NCI-H82 (cell line): ENCODE measurements at places on chromosomes 1 and 21.
A peak's percentile ranks its signal among the peaks of the same experiment; 100 is the strongest.

DNA sequence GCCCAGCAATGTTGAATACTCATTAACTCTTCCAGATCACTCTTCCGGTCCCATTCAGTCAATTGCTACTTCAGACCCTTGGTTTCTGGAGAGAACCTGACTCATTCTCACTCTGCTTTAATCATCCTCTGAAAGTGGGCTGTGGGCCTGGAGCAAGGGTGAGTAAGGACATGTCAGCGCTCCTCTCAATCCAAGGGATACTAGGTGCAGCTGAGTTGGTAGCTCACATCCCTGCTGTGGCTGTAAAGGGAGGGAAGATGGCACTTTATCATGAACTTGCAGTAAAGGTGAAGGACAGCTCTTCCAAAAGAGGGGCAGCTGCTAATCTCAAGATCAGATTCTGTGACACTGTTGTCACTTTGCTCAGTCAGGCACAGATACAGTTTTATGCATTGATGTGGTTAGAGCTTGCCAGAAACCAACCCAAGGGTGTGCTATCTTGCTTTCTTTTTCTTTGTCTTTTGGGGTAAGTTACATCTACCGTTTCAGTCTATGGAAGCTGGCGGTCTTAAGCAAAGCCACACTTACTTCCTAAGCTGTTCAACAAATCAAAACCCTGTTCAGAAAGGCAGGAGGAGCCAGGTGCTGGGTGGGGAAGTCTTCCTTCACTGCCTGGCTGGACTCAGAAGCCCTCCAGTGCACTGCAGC lies 26.5 kb upstream of the NTPCR start:
- no peak for DNase-seq

DNA sequence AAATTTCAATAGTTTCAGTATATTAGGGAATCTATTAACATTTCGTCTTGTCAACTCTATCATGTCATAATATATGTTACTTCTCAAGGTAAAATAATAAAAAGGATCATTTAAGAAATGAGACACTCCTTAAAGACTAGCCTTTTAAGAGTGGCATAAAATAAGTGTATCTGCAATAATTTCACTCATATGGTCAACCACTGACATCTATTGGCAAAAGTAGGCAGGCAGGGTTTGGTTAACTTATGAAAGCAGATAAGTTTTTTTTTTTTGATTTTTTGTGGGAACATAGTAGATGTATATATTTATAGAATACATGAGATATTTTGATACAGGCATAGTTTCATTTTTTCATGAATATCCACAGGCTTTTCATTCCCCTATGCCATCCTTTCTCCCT lies 5.5 kb upstream of the RGS21 start:
- peak; percentile 10 for DNase-seq

DNA sequence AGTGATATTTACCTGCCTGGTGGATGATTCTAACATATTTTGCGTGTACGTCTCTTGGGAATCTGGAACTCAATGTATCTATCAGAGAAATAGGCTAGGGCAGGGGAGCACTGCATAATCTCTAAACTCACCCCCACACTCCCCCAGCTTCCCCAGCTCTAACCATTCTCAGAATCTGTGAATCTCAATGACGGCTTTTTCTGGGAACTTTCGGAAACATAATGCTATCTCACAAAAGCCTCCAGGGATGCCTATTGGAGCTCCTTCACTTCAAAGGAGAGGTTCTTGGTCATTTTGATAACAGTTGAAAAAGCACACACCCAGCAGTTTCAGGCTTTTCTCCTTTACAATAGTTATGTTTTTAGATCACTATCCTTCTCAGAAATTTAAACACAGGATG lies 113.8 kb upstream of the MAGI3 start:
- DNase-seq, result no peak

DNA sequence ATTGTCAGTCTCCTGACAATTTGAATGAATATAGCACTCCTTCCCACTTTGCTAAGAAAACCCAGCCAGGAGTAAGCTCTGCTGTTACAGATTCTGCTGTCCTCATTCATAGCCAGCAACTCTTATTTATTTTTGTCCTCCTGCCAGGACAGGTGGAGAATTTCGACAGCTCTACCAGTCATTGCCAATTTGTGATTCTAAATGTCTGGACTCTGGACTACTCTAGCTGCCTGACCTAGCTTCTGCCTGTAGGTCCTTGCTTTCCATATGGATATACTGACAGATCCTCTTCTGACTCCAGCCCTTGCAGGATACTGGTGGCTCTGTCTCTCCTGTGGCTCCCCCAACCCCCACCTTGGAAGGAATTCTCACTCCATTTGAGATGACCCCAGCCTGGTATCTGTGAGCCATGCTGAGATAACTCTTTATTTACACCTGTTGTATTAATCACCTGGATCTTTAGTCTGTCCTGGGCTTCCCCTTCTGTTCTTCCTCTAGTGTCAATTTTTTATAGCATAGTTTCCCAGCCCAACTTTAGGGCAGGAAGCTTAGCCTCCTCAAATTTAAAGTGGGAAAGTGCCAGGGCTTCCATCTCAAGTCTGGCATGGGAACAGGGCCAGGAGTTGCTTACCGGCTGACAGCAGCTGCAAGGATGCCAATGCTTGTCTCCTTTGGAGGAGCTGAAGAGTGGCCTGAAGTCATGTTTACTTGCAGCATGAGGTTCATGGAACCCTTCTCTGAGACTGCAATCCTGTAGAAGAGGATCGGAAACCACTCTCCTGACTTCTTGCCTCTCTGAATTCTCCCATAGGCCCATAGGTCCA lies 6.7 kb downstream of the PM20D1 start:
- no peak for DNase-seq

DNA sequence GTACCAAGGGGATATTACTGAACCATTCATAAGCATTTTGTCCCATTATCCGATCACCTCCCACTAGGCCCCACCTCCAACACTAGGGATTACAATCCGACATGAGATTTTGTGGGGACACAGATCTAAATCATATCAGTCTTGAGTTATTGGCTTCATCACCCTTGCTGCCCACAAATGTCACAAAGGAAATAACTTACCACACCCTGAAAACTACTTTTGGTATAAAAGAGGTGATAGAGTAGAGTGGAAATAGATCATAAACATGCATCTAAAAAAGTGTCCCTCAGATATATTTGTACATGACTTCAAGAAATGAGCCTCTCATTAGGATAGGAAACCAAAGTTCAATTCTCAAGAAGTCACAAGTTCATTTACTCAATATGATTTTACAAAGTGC lies 22.6 kb upstream of the FCRL3 start:
- DNase-seq, result no peak

- DNase-seq, result peak; percentile 75
Observed at GRCh38 chr1:22562584-22563583, at the start of gene EPHA8. Gene EPHA8 (plus strand): TSS chr1:22563489. CDS start chr1:22563636, 147 bp downstream.

DNA sequence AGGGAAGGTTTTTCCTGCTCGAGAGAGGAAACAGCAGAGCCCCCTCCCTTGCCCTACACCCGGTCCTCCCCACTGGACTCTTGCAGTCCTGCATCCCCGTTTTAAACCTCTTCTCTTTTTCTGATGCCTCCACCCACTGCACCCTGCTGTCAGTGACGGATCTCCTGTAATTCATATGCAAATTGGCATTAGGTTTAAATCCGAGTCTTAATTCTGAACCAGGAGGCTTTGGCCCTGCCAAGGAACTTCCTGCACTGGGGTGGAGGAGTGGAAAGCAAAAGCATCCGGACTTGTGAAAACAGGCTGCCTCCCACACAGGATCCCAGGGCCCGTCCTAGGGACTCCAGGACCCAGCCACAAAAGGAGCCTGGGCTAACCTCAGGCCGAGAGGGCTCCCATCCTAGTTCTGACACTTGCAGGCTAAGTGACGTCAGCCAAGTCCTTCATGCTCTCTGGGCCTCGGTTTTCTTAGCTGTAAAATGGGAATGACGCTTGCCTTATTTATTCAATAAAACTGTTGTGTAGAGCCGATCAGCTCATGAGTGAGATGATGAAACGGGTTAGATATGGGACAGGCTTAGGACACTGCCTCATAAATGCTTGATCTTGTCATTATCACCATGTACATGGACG lies 613.3 kb downstream of the AJAP1 start:
- peak; percentile 74 for DNase-seq

DNA sequence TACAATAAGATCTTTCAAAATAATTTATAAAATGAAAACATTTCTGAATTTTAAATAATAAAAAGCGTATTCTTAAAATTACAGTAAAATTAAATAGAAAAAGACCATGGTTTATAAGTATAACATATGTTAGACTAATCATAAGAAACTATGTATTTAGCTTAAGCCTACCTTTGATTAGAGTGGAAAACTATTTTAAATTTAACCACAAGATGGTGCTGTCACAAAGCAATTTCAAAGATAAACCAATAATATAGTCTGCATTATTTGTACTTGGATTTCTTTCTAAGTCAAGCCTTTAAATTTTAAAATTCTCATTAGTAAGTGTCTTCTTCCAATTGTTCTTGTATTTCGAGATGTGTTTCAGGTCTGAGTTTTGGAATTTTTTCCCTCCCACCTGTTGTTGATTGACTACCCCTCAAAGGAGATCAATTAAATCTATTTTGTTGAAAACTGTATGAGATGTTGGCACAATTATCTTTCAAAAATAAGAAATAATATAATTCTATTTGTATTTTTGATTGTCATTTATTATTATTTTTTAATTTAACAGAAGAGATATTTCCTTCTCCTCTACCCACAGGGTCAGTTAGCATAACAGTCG lies 459.8 kb downstream of the KCNT2 start:
- DNase-seq, result peak; percentile 63

GRCh38 chr1:6351480-6352137 lies 42.0 kb downstream of the ACOT7 start:
- no peak for DNase-seq
